NCI-H748 treated with DMSO at 0.1 percent for 48 hours (cell line): ENCODE measurements at places on chromosomes 7 and 10.

GRCh38 chr7:46107610-46108217 is 186.6 kb upstream of the IGFBP3 start:
- no peak for DNase-seq

DNA sequence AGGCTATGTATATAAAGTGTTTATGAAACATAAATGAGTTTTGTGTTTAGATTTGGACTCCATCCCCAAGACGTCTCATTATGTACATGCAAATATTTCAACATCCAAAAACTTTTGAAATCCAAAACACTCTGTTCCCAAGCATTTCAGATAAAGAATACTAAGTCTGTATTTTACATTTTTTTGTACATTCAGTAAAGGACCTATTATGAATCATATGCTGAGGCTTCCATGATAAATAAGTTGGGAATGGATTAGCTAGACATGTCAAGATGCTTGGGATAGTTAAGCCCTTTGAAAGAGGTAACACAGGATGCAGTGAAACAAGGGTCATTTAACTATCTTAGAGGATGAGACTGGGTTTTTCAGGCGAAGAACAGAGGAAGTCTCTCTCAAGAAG is 262.9 kb downstream of the SNX13 start:
- DNase-seq = no peak

DNA sequence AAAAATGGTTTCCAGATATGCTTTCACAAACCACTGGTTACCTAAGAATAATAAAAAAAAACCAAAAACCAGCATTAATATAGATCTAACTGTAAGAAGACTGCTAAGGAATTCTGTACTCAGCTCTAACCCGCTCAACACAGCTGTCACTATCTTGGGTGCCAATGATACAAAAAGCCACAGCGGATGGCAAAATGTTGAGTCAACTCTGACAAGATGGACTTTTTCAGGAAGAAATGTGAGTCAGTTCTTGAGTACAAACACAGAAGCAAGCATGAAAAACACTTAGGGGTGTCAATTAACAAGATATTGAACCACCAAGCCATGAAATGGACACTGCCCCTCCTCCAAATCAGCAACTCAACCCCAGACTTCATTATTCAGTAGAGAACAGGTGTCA is 55.0 kb downstream of the CTTNBP2 start:
- DNase-seq = no peak

DNA sequence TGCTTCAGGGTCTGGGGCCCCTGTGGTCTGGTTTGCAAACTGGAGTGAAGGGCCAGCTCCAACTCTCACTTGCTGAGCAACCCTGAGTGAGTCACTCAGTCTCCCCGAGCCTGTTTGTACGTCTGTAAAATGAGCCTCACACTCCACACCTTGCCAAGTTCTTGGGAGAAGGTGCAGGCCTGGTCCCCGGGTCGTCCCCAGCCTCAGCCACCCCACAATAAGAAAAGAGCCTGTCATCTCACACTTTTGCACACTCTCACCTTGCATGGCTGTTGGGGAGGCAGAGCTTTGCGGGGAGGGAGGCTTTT is 5.2 kb downstream of the GRIFIN start:
- no peak for DNase-seq

- DNase-seq = no peak
Observed at GRCh38 chr7:33778195-33778594, 127.1 kb upstream of the BMPER start.

- DNase-seq = no peak
Observed at GRCh38 chr7:88185650-88186049, 34.2 kb downstream of the SRI start.

GRCh38 chr7:84536271-84536870 is 341.8 kb upstream of the SEMA3A start:
- DNase-seq = no peak
